DMS153 (cell line): ENCODE measurements at places on chromosomes 3 and 15.

DNA sequence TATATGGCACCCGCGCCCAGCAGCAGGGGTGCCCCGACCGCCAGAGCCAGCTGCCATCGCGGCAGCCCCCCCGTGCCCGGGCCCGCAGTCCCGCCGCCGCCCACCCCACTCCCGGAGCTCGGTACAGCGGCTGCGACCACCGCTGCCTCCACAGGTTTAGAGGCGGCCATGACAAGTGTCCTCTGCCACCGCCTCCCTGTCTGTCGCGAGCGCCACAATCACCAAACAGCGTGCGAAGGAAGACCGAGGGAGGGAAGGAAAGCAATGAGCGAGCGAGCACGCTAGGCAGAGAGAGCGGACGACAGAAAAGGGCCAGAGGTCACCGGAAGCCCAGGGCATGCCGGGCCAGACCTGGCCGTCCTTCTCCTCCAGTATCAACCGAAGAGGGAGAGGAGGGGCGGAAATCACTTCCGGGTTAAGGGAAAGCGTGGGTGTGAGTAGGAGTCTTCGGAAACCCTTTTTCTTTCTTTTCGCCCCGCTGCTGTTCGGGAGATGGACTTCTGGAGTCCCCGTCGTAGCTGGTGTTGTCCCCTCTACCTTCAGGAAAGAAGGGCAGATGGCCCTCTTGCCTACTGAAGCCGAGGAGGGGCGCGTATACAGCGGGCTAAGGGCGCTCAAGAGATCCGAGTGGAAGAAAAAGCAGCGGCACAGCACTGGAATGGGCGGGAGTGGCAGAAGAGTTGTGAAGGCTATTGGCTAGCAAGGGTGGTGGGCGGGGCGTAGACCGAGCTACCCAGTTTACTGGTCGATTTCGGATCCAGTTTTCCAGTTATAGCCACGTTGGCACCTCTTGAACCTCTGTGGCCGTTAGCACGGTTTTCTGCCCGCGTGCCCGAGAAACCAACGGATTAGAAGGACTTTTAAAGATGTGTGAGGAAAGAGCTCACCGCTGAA lies at the start of the genes LNP1 and TOMM70:
Gene LNP1, plus strand, starts transcription at position 760 of the 894 bp plus-strand sequence. CDS start 28,191 bp downstream, outside the sequence.
Gene TOMM70, minus strand, starts transcription at position 310 of the 894 bp plus-strand sequence. Its CDS starts 140 bp downstream, at position 170.
- DNase-seq = peak; percentile 97

GRCh38 chr3:38644662-38645053 lies 4.8 kb downstream of the SCN5A start:
- no peak for DNase-seq

- no peak for DNase-seq
Observed at GRCh38 chr3:14989943-14990779, 42.8 kb downstream of the NR2C2 start.

- no peak for DNase-seq
Observed at GRCh38 chr3:104943974-104944373, 422.7 kb upstream of the ALCAM start.
